ENCODE measurements at places on chromosomes 6 and 20.

DNA sequence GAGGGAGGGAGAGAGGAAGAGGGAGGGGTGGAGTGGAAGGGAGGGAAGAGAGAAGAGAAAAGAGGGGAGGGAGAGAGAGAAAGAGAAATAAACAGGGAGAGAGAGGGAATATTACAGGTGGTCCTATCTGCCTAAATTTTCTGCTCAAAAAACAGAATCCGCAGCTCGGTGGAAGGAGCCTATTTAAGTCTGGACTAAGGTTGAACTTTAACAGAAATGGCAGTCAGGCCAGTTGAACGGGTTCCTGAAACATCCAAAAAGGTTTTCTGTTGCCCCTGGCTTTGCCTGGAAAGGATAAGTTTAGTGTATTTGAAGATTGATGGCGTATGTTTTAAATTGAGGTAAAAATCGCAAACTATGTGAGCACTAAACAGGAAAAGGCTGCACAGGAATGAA lies 2.2 kb downstream of the TFAP2B start:
- DNase-seq, result no peak

GRCh38 chr20:21513881-21514540 lies at the start of gene NKX2-2:
Gene NKX2-2 (minus strand): TSS chr20:21514064. CDS start chr20:21513669, 395 bp downstream.
- peak; percentile 49 for DNase-seq

- peak; percentile 48 for DNase-seq
These were observed 4.6 kb downstream of the MEA1 start for GRCh38 chr6:43009124-43009523.

- DNase-seq, result no peak
These were observed 83.4 kb upstream of the ASF1A start for GRCh38 chr6:118810420-118811027.

- DNase-seq, result no peak
These were observed 954.7 kb upstream of the MAN1A1 start for GRCh38 chr6:120304223-120304622.

GRCh38 chr6:159033160-159034049 lies 11.4 kb downstream of the TAGAP start:
- no peak for DNase-seq

GRCh38 chr20:45049438-45049837 lies 51.5 kb downstream of the KCNS1 start:
- no peak for DNase-seq

DNA sequence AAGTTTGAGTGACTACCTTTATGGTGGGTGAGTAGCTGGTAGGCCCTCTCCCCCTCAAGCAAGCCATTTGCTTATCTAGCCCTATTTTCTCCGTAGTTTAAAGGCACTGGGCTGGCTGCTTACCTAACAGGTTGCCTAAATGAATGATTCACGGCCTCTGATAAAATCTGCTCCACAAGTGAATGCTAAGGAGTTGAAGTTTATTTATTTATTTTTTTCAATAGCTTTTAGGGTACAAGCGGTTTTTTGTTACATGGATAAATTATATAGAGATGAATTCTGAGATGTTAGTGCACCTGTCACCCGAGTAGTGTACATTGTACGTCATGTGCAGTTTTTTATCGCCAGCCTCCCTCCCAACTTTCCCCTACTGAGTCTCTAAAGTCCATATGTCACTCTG lies 8.3 kb upstream of the CDH26 start:
- no peak for DNase-seq

DNA sequence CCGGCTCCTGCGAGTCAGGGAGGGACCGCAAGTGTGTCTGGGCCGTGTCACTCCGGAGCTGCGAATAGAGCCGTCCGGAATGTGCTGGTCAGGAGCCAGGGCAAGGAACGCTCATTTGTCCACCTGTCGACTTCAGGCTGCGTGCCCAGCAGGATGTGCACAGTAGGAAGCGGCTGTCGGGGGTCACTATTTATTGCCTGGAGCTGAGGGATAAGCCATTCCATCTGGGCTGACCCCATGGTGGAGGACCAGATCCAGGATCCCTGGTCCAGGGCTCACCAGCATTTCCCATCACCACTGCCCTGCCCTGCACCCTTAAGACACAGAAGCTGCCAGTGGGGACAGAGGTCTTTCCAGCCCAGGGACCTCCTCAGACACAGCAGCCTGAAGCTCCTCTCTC lies 14.7 kb downstream of the NTSR1 start:
- DNase-seq, result no peak

DNA sequence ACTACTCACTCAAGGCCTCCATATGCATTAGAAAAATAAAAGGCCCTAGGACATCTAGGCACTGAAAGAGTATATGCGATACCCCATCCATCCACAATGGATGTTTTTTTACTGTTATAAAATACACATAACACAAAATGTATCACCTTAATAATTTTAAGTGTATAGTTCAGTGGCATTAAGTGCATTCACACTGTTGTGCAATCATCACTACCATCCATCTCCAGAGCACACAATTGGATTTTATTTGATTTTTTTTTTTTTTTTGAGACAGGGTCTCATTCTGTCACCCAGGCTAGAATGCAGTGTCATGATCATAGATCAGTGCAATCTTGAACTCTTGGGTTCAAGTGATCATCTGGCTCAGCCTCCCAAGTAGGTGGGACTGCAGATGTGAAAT lies 2.8 kb downstream of the MDC1 start:
- no peak for DNase-seq

DNA sequence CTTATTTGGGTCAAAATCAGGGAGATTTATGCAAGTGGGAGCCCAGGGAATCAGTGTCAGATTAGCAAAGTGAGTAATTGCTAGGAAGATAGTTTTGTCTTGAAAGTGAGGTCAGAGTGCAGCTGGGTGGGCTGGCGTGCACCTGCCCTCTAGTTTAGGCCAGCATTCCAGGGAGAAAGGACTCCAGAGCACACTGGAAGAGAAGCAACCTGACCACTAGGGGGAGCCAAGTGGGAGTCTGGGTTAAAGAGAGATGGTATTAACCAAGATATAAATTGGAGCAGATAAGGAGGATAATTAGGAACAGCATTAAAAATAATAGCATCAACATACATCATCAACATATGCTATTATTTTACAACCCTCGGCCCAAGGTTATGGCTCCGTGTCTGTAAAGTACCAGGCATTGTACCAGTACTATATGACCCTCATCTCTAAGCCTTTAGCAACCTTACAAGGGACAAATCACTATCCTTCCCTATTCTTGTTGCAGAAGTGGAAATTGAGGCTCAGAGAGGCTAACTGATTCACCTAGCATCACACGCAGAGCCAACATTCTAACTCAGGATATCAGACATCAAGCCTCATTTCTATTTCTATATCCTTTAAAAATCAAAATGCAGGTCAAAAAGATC lies 57.8 kb downstream of the SLC2A10 start:
- DNase-seq, result peak; percentile 82

DNA sequence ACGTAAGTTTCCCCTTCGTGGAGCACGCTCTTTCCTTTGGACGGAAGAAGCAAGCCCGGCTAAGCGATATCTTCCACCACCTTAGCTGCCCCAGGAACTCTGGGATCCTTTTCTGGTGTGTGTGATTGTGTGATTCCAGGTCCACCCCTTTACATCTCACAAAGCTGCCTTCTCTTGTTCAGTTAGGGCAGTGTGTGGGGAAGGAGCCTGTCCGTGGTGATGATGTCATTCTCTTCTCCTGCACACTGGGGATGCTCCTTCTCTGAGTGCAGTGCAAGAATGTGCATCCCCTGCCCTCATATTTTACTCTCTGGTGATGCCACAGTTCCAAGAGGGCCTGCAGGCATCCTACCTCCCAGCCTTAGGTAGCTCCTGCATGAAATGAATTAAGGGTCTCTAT lies 30.3 kb downstream of the BNIP5 start:
- DNase-seq, result no peak

GRCh38 chr6:71250099-71250602 lies 38.5 kb upstream of the OGFRL1 start:
- DNase-seq, result no peak

GRCh38 chr20:17835240-17835933 lies 133.2 kb downstream of the SNX5 start:
- DNase-seq, result no peak

DNA sequence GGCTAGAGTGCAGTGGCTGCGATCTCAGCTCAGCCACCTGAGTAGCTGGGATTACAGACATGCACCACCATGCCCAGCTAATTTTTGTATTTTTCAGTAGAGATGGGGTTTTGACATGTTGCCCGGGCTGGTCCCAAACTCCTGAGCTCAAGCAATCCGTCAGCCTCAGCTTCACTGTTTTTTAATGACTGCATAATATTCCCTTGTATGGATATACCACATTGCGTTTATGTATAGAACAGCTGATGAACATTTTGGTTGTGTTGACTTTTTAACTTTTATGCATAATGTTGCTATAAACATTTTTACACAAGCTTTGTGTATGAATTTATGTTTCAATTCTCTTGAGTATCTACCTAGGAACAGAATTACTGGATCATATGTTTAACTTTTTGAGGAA lies 4.3 kb upstream of the RFX6 start:
- DNase-seq, result no peak

GRCh38 chr20:1877609-1878200 lies 17.5 kb upstream of the SIRPA start:
- DNase-seq, result no peak
